ENCODE measurements at places on chromosomes 3 and 15.

DNA sequence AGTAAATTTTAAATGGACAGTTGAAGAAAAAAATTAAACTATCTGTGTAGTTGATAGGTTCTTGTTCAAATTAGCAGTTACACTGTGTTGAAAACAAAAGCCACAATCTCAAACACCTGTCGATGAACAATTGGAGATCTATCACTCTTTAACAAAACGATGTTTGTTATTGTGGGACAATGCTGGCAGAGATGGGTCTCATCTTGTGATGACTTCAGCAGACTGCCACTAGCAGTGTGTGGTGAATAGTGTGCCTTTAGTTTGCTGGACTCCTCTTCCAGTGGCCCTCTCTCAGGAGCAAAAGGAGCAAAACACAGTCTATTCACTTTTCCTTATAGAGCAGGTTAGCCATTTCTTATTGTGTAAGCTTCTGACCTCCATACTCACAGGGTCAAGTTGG, 14.7 kb upstream of the TRIM59 start:
- no peak for DNase-seq

- DNase-seq: peak; percentile 51
These were observed 13.9 kb downstream of the NLGN1 start for GRCh38 chr3:173411375-173411973.

DNA sequence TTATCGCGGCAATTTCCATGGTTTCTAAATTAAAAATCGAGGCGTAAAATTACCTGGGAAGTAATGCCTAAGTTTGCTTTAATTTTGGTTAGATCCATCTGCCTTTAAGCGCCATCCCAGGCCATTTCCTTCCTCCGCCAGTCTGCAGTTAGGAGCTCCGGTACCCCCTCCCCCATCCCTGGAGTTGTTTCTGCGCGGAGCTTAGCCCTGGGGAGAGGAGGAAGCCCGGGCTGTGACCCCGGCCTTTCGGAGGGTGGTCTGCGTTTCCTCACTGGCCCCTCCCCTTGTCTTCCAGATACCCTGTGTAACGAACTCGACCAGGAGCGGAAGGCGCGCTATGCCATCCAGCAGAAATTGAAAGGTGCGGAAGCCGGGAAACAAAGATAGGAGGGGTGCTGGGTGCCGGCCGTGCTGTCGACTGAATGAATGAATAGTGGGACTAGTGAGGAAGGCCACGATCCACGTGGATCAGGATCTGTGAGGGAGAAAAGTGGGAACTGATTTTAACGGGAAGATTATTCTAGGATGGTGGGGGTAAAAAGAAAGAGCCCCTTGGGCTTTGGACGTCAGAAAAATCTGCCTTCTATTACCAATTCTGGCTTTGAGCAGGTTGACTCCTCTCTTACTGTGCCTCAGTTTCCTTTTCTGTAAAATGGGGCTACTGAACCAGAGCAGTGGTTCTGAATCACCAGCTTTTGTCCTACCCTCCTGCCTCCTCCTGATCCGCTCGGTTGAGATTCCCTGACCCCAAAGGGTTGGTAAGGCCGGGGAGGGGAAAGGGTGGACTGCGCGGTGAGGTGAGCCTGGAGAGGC, 6.7 kb downstream of the RNU6-1 start:
- no peak for DNase-seq

DNA sequence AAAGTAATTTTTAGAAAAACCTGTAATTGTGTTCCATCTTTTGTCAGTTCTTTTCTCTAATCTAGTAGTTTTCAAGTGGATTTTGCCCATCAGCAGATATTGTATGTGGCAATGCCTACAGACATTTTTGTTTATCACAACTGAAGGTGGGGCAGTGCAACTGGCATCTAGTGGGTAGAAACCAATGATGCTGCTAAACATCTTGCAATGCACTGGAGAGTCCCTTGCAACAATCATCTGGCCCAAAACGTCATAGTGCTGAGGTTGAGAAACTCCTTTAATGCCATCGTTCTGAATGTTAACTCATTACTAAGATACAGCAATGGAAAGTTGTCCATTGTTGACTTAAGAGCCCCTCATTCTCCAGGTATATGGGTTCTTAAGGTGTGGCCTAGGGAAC, 80.1 kb downstream of the BTD start:
- no peak for DNase-seq

DNA sequence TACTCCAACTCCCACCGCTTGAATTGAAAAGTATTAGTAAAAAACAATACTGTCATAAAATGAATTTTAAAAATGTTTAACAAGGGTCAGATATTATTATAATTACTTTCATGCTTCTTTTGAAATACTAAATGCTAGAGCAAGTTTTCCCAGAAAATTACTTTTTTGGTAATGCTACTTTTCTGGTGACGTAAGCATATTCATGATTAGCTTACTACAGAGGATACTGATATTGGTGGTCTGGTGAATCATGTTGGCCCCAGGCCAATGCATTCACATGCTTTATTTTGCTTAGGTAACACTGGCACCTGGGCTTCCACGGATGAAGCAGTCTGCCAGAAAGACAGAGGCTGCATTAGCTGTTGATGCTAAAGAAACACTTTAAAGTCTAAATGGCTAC, 12.4 kb downstream of the SPATA16 start:
- DNase-seq: no peak

- no peak for DNase-seq
These were observed 208.8 kb downstream of the RPLP1 start for GRCh38 chr15:69661446-69661845.

DNA sequence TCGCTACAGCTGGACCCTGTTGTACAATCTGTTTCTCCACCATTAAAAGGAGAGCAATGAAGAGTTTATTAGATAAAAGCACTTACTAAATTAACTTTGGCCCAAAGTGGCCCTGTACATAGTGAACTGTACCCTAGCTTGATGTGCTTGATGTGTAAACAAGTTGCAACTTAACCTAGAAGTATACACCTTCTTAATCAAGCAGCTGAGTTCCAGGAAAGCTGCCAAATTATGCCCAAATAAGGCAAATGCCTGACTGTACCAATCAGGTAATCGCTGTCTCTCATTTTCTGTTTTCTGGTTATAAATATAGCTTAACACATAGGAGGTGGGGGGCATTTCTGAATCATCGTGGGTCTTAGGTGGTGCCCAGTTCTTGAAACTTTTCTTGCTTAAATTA, 704.8 kb upstream of the CBLB start:
- no peak for DNase-seq

DNA sequence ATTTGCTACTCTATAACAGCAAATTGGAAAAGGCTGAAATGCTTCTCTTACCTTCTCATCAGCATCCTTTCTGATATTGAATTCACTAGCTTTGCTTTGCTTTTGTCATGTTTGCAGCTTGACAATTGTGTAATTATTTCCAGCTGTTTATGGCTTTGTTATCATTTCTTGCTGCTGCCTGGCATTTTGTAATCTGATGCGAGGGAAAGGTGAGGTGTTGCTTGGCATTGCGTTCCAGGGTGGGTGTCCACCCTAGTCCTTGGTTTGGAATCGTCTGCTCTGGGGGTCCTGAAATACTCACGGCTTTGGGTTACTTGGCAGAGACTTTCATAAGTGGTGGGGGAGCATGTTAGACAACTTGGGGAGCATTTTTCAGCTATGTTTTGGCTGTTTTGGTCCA, 2.9 kb downstream of the CACNA2D3 start:
- no peak for DNase-seq

GRCh38 chr3:125618208-125618607, 22.9 kb upstream of the OSBPL11 start:
- DNase-seq: no peak

DNA sequence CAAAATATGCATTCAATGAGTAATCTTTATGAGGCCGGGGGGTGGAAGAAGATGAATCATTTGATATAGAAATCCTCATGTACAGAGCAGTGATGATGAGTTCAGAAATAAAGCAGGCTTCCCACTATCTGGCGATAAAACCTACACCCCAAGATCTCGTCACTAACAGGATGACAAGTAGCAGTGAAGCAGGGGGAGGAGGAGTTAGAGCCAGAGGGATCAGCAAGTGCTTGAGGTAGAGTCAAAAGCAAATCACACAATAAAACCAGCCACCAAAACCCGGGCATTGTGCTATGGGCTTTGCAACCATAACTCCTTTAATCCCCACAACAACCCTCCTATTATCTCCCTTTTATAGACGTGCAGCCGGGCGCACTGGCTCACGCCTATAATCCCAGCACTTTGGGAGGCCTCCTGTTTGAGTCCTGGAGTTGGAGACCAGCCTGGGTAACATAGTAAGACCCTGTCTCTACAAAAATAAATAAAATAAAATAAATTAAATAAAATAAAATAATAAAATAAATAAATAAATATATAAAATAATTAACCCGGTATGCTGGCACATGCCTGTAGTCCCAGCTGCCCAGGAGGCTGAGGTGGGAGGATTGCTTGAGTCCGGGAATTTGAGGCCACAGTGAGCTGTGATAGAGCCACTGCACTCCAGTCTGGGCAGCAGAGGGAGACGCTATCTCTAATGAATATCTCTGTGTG, 53.0 kb downstream of the STARD5 start:
- no peak for DNase-seq

DNA sequence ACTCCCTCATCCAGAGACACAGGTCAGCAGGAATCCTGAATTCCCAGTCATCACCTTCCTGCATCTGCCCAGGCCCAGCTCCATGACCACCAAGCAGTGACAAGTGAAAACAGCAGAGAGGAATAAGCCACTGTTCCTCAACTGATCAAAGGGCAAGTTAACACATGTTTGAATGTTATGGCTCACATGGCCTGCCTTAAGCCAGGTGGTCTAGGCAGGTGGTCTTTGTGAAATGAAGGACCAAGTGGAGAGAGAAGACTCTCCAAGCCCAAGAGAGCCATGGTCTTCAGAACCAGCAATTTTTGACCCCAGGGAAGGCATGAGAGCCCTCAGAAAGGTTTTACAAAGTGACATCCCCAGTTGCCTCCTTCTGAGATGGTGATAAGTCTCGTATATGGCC, 161.8 kb downstream of the EPHB1 start:
- no peak for DNase-seq

DNA sequence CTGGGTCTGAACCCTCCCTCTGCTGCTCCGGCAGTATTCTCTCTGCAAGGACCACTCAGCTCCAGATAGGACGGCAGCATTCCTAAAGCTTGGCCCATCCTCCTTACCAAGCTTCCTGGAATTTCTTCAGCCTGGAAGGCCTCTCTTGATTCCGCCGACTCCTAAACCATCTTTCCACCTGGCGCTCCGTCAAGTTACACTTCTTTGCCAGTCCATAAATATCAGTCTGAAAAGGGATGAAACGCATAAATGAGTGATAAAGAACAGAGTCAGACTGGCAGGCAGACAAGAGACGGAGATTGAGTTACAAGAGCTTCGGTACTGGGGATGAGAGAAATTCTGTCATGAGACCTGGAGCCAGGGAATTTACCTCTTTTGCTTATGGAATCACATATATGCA, 44.3 kb downstream of the CERS3 start:
- DNase-seq: no peak

DNA sequence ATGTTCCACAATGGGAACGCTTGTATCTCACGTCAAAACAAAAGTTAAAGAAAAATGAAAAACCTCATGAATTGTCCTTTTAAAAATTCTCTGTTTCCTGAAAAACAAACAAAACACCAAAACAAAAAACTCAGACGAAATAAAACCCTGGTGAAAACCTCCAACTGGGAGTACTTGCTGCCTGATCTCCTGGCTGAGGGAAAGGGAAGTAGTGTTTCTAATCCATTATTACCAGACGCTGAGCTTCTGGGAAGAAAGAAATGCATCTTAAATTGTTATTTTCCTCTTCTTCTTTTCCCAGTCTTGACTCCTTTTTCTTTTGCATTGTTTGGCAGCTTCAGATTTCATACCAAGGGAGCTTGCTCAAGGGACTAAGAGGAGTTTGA, 243.2 kb upstream of the RGMA start:
- no peak for DNase-seq

DNA sequence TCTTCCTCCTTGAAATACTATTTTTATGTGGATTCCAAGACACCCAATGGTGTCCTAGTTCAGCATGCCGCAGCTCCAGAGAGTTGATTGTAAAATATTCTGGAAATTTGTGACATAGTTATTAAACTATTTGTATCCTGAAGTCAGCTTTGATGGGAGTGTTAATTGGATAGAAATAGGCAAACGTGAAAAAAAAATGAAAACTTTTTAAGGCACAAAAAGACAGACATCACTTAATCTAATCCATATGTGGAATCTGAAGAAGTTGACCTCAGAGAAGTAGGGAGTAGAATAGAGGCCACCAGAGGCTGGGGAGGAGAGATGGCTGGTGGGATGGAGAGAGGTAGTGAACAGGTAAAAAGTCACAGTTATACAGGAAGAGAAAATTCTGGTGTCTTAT, 704.2 kb downstream of the ROBO1 start:
- no peak for DNase-seq

DNA sequence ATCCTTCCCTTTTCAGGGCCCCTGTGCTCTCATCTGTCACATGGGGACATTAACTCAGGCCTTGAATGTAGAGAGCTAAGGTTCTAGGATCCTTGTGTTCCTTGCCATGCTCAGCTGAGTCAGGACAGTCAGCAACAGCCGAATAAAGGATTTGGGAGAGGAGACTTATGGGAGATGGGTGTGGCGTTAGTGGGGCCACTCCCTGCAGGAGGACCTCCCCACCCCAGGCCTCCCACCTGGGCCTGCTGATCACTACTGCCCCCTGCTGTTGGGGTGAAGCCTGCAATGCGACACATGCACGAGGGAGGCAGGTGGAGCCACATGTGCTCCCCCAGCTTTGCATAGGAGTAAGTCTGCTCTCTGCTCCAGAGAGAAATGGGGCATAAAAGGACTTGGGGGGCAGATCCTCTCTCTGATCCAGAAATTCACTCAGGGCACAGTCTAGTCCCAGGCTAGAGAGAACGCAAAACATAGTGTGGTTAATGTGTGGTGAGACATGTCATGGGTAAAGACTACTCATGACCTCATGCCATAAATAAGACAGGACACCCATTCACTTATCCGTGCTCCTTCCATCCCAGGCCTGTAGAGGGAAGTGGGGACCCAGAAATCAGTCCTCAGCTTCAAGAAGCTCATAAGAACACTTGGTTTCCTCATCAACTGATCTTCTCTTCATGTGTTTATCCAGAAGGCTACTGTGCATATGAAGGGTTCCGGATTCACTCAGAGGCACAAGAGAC, 19.4 kb downstream of the RBP1 start:
- DNase-seq: peak; percentile 58

DNA sequence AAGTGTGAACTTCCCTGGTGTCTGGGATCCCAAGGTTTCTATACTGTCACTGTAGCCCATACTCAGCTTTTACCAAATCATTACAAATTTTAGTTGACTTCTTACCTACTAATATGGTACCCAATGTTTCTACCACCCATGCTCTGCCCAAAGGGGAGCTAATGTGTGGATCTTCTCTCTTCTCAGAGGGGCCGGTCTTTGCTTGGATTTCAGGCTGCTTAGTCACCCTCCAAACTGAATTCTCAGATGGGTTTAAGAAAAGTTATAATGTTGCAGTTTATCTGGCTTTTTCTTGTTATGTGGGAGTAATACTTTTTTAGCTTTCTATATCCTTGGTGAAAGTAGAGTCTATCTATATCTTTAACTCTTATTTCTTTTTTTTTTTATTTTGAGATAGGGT, 67.1 kb upstream of the AKAP13 start:
- DNase-seq: no peak

- DNase-seq: peak; percentile 9
These were observed 63.2 kb downstream of the XXYLT1 start for GRCh38 chr3:195207731-195208130.

All from NAMALWA (cell line).